ENCODE measurements at places on chromosomes 2 and 18.

DNA sequence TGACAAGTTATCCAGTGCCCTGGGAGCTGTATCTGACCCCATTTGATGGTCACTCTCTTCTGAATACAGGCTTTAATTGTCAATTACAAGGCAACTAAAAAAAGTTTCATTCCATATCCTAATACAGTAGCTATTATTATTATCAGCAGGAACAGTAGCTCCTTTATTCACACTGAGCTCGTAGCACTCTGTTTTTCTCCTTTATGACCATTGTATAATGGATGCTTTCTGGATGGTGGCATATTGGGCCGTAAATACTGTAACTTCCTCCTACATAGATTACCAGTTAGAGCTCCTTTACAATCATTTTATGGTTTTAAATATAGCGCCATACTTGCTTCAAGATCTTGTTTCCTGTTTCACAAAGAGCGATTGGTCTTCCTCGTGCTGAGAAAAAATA, 1040.3 kb downstream of the TSN start:
- DNase-seq, result no peak

GRCh38 chr2:230684270-230685168, 28.1 kb upstream of the CAB39 start:
- no peak for DNase-seq

GRCh38 chr2:1736045-1736444, 8.3 kb downstream of the PXDN start:
- DNase-seq, result no peak

DNA sequence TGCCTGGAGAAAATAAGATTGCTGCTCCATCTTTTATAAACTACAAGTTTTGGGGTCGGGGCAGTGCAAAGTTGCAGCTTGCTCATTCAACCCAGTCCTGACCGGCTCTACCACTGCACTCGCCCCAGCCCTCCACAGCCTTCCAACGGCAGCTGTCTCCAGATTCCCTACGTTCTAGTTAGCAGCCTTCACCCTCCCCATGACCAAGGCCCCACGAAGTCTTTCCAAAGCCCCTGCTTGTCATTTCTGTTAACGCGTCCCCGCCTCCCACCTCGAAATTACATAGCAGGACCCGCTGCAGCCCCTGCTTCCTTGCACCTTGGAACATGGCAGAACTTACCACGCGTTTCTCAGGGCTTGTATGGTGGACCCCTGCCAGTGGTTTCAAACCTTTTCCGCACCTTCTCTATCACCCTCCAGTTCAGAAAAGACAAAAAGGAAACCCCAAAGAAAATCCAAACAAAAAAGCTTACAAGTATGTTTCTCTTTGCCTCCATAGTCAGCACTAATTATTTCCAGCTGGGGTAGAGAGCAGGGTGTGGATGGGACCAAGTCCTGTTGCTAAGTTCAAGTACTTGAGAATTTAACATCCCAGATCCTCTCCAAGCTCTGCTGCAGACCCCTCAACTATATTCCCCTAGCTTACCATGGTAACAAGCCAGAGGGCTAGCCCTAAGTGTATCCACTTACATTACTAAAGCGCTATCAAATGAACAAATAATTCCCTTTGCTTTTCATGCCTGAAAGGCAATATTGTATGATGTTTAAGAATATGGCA, 161.5 kb downstream of the TGIF1 start:
- no peak for DNase-seq

DNA sequence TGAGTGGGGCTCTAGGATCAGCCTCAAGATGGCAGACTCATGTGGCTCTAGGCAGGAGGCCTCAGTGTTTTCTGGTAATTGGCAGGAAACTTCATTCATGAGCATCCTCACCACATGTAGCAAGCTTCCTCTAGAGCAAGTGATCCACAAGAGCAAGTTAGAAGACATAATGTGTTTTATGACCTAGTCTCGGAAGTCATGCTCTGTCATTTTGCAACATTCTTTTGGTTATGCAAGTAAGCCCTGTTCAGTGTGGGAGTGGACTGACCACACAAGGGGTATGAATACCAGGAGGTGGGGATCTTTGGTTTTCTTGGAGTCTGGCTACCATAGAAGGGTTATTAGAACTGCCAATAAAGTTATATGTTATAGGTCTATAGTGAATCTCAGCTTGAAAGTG, 66.8 kb upstream of the STK39 start:
- DNase-seq, result no peak

DNA sequence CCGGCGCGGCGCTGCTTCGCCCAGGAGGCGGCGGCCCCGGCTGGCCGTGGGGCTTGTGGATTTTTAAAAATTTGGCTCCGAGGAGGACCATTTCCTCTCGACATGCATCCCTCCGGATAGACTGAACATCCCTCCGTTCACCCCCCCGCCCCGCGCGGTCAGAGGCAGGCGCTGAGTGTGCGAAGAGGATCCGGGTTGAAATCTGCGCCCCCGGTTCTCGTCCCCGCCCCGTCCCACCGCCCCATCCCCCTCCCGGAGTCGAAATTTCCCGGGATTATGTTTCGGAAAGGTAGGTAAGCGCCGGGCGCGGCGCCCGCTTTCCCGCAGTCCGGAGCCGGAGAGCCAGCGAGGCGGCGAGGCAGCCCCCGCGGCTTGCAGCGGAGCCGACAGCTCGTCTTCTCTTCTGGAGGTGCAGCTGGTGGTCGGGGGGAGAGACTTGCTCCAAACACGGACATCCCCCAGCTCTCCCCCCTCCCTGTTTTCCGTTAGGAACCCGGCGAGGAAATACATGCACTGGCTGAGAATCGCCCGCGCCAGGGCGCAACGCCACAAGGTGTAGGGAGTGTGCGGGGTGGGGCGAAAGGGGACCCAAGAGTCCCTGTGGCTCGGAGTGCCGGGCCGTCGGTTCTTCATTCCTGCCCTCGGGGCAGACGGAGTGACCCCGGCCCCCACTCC, at the start of gene PRKCE:
Gene PRKCE, plus strand, starts transcription at position 261 of the 675 bp plus-strand sequence.
- peak; percentile 62 for DNase-seq

GRCh38 chr18:58502628-58503027, 126.3 kb downstream of the ALPK2 start:
- DNase-seq, result no peak

- DNase-seq, result no peak
Measured at GRCh38 chr18:55983433-55983832, 395.4 kb upstream of the TCF4 start.

- DNase-seq, result no peak
Measured at GRCh38 chr2:19785447-19785846, 116.3 kb downstream of the TTC32 start.

- DNase-seq, result no peak
Measured at GRCh38 chr2:197088694-197089093, 162.2 kb upstream of the PGAP1 start.

- DNase-seq, result no peak
Measured at GRCh38 chr18:484749-485464, 15.6 kb downstream of the COLEC12 start.

GRCh38 chr2:201883606-201884369, 77.5 kb downstream of the CDK15 start:
- DNase-seq, result no peak

- no peak for DNase-seq
Measured at GRCh38 chr18:22872900-22873537, 60.1 kb upstream of the RBBP8 start.

DNA sequence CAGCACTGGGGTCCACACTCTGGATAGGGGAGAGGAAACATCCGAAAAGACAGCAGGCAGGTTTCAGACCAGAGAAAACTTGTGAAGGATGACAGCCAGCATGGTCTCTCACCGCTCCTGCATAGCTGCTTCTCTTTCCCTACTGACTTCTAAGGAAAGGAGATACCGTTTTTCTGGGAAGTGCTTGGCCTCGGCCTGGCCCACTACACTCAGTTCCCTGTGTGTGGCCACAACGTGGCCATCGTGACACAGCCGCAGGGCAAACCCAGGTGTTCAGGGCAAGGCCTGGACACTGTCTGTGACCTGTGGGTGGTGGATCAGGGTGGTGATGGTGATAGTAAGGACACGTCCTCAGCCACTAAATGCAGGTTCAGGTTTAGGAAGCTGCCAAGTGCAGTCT, 34.2 kb upstream of the ACAA2 start:
- no peak for DNase-seq

DNA sequence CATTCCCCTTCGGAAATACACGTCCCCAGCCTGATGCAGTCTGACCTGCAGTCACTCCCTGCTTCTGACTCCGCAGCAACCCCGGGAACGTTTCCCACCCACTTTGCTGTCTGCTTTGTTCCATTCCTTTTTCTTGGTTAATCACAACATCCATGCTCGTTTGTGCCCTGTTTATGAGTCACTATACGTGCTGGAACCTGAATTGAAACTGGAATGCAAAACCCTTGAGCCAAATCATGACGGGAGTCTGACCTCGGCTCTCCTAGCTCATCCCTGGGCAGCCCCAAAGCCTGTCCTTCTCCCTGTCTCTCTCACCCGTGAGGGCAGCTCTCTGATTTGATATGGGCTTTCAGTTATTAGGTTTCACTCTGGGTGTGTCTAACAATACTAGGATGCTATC, 57.1 kb upstream of the RNF152 start:
- no peak for DNase-seq

DNA sequence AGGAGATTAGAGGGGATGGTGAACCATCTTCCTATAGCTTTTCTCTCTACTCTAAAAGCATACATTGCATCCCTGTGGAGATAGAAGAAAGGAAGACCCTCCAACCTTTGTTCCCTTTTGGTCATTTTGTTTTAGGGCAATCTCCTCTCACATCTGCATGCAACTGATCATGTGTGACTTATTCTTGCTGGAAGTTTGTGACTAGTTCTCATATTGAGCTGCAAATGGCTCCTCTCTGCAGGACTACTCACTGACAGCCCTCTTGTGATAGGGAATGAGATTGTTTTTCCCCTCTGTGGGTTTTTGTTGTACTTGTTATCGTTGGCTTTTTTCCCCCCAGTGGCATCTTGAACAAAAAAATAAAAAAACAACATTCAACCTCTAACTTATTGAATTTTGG, 416.0 kb upstream of the CNTNAP5 start:
- DNase-seq, result no peak

GRCh38 chr2:105757433-105757832, 12.7 kb downstream of the NCK2 start:
- DNase-seq, result no peak

- no peak for DNase-seq
Measured at GRCh38 chr2:3785220-3785889, 82.0 kb downstream of the DCDC2C start.

DNA sequence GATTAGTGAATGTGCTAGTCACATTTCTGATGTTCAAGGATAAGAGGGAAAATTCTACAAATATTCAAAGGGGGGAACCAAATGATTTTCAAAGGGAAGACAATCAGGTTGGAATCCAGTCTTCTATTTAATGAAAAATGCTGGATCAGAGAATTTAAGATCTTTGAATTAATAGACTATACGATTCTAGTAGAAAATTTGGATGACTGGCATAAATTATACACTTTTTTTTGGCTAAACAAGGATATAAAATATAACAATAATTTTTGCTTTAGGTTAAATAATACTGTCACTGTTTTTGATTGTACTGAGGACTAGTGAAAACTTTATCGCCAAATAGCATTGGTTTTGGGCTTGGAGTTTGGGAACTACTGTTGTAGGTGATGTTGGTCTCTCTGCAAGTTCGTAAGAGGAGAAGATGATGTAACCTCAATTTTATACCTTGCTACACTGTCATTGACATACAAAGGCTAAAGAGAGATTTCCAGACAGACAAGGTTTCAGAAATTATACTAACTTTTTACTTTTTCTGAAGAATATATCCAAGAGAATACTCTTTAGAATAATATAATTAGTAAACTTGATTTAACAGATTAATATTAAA, 51.3 kb downstream of the NCOA1 start:
- no peak for DNase-seq

- no peak for DNase-seq
Measured at GRCh38 chr2:164964700-164965099, 9.4 kb upstream of the SLC38A11 start.

DNA sequence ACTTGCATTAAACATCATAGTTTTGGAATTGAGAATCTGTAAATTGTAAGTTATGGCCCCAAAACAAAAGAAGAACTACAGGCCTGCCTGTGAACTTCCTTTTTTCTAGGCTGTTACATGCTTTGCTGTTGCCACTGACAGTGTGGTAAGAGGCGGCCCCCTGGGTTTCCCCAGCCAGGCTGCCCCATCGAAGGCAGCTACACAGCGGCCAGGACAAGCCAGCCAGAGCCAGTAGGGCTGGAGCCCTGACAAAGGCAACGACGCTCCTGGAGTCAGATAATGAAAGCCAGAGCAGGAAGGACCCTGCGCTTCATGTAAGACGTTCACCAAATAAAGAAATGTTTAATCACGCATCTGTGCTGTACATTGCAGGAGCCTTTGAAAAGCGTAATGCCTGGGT, 55.0 kb downstream of the ANKRD44 start:
- no peak for DNase-seq

DNA sequence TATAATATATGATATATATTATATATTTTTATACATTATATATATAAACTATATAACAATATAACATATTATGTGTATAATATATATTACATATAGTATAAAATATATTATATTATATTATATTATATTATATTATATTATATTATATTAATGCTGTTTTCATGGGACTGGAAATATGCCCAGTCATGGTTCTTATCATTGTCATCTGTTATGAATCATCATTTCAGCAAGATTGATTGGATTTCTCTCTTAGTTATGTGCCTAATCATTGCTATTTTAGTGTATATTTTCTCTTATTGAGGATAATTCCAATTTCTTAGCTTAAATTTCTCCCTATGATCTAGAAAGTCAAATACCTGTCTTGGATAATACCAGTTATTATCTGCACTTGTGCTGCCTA, 617.8 kb downstream of the TRIB2 start:
- DNase-seq, result no peak

DNA sequence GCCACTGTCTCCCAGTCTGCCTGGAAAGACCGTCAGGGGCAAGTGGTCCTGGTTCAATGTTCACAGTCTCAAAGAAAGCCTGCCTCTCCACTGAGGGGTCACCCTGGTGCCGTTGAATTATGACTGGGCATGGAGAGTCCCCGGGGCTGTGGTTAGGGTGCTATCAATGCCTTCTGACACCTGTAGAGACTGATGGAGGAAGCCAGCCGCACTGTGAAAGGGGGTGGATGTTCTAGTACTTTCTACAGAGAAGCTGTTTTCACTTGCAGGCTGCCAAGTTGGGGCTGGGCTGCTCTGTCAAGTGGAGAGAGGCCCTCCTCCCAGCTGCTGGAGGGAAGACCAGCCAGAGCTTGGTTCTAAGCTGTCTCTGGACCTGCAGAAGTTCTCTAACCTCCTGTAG, 80.5 kb downstream of the BCL2L11 start:
- no peak for DNase-seq

GRCh38 chr2:109126501-109126860, 2.5 kb upstream of the SH3RF3 start:
- DNase-seq, result no peak

GRCh38 chr2:230614913-230615332, 97.7 kb upstream of the CAB39 start:
- no peak for DNase-seq

All from GOT3 (cell line).